Stimulated activated CD8-positive, alpha-beta memory T cell treated with anti-CD3 and anti-CD28 coated beads, Interleukin-4, amount 100 ng/mL, for 48 hours (primary cell): ENCODE measurements at places on chromosomes 13 and 19.

DNA sequence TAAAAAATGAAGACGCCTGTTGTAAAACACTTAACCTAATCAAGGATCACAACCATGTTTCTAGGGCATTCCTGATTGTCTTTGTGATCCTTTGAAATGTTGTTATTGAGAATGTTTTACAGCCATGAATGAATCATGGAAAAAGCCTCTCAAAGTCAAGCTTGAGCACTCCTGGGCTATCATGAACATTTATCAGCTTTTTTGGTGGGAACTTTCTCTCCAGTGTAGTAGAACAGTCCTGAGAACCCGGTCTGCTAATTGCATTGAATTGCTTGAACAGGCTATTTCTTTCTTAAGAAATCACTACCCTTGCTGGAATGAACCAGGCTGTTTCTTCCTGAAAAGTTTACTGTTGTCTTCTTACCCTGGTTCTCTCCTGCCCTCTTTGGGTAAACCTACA is 516.5 kb downstream of the FGF9 start:
- DNase-seq = no peak

DNA sequence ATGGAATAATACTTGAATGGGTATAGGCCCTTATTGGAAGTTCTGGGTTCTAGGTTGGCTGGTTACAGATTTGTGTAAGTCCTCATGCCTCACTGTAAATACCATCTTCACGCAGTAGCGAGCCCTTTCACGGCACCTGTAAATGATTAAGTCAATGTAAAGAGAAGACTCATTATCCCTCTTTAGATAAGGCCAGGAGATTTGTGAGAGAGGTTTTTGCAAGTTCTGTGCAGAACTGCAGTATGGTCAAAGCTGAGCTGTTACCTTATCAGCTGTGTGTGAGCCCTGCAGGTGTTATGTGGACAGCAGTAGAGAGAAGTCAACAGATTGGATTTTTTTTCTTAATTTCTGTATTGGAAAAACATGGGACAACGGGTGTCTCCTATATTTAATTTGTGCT is 141.6 kb downstream of the SHISA2 start:
- no peak for DNase-seq

- no peak for DNase-seq
Measured at GRCh38 chr19:33133438-33134031, 1.6 kb downstream of the WDR88 start.

GRCh38 chr13:48749699-48750473 is 96.2 kb downstream of the CYSLTR2 start:
- peak; percentile 84 for DNase-seq

GRCh38 chr19:29449371-29449770 is 76.4 kb upstream of the VSTM2B start:
- DNase-seq = no peak

DNA sequence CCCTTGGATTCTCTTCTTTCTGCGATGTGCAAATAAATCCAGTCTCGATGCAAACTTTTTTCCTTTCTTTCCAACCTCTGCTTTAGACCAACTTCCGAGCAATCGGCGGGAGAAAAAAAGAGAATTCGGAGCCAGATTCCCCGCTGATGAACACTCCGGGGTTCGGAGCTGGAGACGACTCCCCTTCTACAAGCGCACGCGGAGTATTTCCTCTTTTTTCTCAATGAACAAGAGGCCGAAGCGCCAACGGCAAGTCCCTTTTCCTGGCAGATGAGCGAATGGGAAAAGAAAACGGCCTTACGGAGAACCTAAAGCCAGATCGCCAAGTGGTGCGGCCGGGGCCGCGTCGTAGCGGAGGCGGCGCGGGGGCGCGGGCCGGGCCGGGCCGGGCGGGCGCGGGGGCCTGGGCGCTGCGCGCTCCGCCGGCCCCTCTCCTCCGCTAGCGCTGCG is 250 bp downstream of the SPRY2 start:
- DNase-seq = peak; percentile 36

- DNase-seq = no peak
Measured at GRCh38 chr13:100356889-100357288, 231.7 kb downstream of the GGACT start.
